ENCODE measurements at places on chromosomes 6 and 20. TPM values are rescaled to one million over a fixed set of nuclear protein-coding genes. Genes with fewer than 3 reads are reported as not detected.

DNA sequence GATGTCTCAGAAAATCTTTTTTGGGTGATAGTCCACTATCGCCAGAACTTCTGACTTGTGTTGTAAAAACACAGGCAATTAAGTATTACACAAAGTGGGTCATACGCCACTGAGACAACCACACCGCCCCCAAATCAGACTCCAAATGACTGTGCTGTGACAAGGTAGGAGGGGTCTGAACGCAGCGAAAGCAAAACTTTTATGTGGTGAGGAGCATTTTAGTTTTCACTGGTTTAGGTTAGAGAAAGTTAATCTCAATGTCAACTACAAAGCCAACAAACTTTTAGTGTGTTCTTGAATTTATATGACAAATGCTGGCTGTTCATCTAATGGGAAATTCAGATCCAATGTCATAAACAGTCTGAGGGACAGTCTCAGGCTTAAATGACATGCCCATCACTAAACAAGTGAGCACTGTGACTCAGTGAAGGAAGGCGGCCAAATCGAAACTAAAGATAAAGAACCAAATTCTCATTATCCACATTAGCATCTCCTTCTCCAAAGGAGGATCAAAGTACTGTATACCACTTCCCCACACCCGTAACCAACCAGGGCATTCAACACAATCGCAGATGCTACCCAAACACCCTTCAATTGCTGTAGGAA lies 186.7 kb downstream of the GJA10 start:
- no peak for DNase-seq

GRCh38 chr20:49279677-49280462 lies 2.0 kb upstream of the ZNFX1 start:
- no peak for DNase-seq

MMP24 gene
- polyA plus RNA-seq: 3.9 TPM

RAD21L1 gene
- not detected for polyA plus RNA-seq

PLTP gene
- polyA plus RNA-seq: 25.2 TPM
